ENCODE measurements at places on chromosomes 13 and 19. TPM values are rescaled to one million over a fixed set of nuclear protein-coding genes. Genes with fewer than 3 reads are reported as not detected.

Gene NKG7
- 1.6 TPM for total RNA-seq

- no peak for DNase-seq
Measured at GRCh38 chr13:28534210-28534609, 39.3 kb upstream of the FLT1 start.

DNA sequence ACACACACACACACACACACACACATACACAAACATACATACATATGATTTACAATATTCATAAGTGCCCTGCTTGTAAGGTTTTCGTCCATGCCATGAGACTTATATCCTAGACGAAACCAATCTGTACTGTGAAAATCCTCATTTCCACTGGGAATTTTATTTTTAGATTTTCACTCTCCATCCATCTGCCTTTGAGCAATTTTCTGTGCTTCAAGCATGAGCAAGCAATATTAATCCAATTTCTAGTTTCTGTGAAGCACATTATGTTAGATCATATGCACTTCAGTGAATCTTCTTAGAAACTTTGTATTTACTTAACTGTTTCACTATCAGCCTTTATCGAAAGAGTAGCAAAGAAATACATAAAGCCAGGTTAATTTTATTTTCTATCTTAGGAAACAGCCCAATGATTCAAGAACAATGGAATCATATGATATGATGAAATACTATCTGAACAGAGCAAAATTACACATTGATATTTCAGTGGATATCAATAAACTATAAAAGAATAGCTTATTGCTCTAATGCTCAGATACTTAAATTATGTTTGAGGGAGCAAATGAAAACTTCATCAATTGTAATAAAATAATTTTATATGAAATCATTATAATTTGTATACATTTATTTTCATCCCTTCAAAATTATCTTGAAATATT lies 1100.7 kb upstream of the MIR17HG start:
- DNase-seq: no peak

Gene ACP7
- not detected for total RNA-seq

Gene WDR88
- total RNA-seq: not detected

- DNase-seq: no peak
Measured at GRCh38 chr13:73861136-73861535, 273.1 kb downstream of the KLF12 start.

Gene TSSK6
- total RNA-seq: 10.0 TPM

DNA sequence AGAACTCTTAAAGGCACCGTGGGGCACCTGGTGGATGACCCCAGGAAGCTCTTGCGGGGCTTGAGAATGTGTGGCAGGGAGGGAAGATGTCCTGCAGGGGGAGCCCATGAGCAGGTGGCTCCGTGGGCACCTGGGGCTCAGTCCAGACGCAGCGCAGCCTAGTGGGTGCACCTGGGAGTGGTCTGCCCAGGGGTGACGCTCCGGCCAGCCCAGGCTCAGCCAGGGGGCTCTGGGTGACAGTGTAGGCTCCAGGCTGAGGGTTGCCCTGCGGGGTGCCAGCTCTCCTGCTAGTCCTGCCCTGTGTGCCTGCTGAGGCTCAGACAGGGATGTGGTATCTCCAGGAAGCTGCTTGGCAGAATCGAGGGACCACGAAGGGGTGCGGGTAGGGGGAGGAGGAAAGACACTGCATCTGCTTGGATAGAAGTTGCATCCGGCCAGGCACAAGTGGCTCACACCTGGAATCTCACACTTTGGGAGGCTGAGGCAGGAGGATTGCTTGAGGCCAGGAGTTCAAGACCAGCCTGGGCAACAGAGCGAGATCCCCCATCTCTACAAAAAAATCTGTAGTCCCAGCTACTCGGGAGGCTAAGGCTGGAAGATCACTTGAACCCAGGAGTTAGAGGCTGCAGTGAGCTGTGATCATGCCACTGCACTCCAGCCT lies 15.0 kb upstream of the PGLS start:
- DNase-seq: peak; percentile 81

DNA sequence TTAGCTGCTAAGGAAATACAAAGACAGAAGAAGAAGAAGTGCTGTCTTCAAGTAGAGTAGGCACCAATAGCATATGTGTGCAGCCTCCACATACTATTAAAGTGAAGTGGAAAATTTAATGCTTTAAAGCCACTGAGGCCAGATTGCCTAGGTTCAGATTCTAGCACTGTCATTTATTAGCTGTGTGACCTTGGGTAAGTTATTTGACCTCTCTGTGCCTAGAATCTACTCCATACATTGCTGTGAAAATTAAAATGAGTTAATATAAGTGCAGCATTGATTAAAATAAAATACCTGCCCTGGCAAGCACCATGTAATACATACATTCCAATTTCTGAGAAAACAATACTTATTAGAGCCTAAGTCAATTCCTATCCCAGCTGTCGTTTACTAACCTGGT lies 110.5 kb downstream of the FRY start:
- no peak for DNase-seq

Gene ZNF565
- 1.00 TPM for total RNA-seq

Gene SIGLEC12
- 0.41 TPM for total RNA-seq

DNA sequence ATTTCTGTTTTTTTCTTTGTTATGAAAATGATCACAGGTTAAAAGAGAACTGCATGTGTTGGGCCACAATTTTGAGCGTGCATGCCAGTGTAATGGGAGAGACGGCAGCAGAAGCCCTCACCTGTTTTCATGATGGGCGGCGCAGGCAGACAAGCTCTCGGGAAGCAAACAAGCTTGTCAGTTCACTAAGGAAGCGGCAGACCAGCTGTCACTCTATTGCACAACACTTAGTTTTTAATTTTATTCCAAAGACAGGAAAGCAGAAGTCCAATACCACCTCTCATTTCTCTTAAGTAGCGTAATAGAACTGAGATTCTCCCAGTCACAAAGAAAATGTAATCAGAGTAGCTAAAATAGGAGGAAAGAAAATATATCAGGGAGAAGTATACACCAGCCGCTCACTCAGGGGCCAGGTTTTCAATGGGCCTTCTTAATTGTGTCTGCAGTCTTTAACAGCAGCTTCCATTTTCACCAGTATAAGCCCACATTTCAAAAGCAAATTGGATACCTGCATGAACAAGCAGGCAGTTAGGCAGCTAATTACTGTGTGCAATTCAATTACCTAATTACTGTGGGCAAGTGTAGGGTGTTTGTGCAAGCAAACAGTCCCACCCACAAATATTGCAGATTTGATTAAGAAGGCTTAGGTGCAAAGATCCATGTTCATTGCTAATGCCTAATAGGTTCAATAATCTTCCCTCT lies 711.4 kb downstream of the DIAPH3 start:
- DNase-seq: no peak

DNA sequence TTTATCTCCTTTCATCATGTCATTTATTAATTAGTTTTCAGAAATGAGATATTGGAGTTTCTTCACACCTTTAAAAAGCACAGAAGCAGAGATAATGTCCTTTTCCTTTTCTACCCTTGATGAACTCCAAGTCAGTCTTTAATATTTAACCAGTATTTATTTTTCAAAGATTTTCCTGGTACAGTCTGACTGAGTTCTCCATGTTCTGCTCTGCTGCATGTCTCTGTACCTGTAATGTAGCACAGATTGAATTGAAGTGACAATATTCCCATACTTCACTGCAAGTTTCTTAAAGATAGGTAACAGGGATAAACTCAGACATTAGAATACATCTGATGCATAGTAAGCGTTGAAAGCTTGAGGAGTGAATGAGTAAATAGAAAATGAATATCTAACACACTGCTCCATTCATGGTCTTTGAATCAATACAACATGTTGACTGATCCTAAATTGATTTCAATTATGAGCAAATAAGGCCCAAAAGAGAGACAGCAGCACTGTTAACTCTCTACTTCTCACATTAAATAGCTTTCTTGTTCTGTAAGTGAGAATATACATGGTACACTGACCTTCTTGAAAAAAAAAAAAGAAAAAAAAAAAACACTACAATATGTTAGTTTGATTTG lies 1323.6 kb upstream of the PRR20A start:
- DNase-seq: no peak

DNA sequence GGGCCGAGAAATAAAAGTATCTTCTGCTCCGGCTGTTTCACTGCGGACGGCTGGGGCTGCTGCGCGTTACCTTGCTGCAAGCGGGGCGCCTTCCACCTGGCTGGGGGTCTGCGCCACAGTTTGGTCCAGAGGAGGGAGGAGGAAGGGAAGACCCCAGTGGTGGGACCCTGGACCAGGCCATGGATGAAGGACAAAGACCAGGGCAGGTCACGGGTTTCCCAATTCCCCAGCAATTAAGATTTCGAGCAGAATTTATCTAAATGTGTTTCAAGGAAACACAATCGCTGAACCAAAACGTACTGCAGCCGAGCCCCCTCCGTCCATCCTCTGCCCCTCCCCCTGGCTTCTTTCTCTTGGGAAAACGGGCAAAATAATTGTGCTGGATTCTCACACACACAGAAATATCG lies 2.9 kb downstream of the SOX1 start:
- DNase-seq: no peak

DNA sequence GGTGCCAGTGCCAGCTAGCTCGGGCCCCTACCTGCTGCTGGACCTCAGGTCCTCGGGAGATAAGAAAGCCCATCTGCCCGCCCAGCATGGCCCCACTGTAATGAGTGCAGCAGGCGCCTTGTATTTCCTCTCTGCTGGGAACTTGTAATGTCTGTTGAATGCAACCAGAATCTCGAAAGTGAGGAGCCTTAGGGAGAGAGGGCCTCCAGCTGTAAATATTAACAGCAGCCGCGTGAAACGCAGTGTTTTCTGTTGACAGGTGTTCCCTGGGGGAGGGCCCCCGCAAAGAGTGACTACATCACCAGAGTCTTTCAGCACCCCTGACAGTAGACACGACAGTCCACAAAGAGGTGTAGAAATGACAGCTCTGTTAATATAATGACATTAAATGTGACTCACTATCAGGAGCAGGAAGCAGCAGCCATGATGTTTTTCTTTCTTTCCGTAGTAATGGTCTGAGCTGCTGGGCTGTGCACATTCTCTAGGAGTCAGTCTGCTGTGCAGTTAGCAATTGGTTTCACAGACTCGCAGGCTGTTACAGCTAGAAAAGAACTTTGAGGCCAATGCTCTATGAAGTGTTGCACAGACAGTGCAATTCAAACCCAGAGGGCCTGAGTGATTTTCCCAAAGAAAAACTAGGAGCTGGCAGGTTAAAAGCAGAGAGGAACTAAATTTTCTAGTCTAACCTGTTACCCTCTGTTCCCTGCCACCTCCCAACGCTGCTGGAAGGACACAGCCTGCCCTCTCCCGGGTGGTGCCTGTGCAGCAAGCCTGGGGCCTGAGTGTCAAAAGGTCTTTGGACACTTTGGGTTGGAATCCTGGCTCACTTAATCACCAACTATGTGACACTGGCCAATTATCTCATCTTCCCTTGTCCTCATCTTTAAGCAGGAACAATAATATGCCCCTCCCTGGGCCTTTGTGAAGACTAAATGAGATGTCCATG lies 58.6 kb upstream of the WASF3 start:
- no peak for DNase-seq

DNA sequence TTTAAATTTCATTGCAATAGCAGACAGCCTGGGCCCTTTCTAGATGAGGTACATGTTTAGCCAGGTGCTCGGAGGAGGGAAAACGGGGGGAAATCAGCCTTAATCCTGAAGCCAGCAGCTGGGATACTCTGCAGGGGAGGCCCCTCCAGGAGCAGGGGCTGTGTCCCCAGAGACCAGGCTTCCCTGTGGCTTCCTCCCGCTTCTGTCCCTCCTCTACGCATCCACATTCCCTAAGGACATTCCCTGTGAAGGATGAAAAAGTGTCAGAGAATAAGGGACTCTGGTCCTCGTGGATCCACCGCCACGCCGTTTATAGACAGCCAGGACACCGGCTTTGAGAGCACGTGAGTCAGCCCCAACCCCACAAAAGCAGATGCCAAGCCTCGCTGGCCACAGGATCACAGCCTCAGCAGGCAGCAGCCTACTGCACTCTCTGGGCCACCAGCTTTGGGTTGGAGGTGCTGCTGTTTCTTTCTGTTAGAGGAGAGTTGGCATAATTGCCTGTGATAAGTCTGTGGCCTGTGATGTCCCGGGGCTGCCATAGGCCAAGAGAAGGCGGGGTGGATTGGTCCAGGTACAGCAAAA lies 36.7 kb upstream of the RANBP3 start:
- DNase-seq: no peak
